ENCODE measurements at places on chromosomes 3 and 15.
A peak's percentile ranks its signal among the peaks of the same experiment; 100 is the strongest.

DNA sequence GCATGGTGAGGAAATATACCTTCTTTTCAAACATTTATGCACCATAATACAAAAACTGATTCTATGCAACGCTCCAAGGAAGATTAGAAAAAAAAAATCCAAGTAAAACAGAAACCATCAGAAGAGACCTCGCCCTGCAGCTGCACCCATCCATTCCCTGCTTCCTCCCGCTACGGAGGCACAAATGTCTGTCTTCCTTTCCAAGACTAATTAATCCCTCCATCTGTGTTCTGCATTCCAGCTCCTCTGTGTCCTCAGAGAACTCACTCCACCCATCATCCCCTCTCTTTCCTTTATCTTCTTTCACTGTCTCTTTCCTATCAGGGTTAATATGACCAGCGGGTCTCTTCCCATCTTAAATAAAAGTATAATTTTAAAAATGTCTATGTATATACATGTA lies 196.1 kb downstream of the ADAMTSL3 start:
- DNase-seq = no peak

DNA sequence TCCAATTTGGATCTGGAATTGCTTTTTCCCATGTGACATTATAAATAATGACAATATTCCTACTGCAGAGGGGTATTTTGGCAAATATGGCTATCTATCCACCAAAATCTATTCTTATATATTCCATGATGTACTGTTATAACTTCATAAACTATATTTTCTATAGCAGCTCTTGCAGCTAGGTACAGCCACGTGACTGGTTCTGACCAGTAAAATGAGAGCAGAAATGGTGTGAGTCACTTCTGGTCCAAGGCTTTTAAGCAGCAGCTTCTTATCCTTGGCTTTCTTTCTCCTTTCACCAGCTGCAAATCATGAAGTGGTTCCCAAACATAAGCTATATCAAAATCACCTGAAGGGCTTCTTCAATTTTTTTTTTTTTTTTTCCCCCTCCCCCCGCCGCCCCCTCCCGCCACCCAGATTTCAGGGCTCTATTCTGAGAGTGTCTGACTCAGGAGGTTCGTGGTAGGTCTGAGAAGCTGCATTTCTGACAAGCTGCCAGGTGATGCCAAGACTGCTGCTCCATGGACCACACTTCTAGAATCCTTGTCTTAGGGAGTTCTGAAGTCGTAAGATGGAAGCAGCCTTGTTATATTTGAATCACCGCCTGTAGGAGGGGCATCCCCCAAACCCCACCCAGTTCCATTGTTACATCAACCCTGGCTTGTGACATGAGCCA lies 357.5 kb downstream of the CHST2 start:
- DNase-seq = no peak

DNA sequence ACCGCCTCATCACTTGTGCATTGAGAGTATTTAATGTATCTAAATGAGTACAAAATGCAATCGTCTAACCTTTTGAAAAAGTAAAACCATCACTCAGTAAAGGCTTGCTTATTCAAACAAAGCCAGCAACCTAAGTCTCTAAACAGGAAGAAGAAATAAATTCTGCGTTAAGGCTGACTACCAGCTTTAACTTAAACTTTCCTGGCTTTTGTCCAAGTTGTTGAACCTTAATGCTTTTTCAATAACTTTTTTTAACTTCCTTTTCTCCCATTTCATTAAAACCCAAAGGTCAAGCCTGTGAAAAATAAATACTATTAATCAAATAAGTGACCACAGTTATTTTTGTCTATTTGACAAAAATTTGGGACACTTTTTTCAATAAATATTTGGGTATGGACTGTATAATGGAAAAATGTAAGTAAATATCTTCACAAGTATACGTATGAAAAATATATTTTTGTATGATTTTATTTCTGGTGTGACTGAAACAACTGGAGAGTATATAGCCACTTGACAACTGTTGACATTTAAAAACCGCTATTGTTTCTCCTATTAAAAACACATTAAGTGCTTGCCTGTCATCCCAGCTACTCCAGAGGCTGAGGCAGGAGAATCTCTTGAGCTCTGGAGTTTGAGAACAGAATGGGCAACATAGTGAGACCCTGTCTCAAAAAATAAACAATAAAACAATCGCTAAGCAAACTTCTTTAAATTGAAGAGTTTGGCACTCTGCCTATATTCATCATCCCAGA lies 2.9 kb downstream of the KLHL24 start:
- DNase-seq = no peak

GRCh38 chr15:85589851-85590250 lies 204.9 kb downstream of the KLHL25 start:
- peak; percentile 73 for DNase-seq

DNA sequence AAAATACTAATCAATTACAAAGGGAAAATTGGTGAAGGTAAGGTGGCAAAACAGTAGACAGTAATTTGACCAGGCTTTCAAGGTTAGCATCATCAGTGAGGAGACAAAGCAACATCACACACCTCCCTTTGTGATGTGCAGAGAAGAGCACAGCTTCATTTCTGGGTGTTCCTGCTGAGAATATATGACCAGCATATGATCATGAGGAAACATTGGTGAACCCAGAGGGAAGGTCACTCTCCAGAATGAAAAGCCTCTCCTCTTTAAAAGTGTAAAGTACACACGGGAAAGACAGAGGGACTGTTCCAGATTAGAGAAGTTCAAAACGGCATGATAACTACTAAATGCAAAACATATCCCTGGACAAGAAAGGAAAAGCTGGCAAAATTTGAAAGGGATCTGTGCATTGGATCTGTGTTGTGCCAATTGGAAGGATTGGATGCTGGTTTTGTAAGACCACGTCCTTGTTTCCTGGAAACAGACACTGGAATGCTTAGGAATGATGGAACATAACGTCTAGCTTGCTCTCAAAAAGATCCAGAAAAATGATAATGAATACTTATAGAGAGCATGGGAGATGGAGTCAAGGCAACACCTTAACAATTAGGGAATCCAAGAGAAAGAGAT lies 80.6 kb upstream of the MITF start:
- DNase-seq = no peak

GRCh38 chr3:43389388-43390254 lies 103.3 kb downstream of the SNRK start:
- no peak for DNase-seq

- no peak for DNase-seq
Measured at GRCh38 chr3:169475978-169476698, 187.4 kb downstream of the MECOM start.

- DNase-seq = no peak
Measured at GRCh38 chr3:14258906-14259904, 80.6 kb downstream of the LSM3 start.

DNA sequence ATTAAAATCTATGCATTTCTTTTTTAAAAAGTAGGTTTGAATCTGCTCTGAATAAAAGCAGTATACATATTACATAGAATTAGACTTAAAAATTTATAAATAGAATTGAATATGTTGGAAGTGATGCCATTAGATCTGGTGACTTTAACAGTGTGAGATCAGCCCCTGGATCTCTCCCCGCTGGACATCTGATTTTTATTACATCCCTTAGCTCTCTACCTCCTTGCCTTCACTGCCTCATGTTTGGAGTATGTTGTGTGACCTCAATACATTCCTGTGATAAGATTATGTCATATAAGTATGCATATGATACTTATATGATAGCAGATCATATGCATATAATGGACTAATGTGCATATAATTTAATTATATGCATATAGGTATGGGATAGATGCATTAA lies 643.4 kb upstream of the NR2F2 start:
- DNase-seq = peak; percentile 27

DNA sequence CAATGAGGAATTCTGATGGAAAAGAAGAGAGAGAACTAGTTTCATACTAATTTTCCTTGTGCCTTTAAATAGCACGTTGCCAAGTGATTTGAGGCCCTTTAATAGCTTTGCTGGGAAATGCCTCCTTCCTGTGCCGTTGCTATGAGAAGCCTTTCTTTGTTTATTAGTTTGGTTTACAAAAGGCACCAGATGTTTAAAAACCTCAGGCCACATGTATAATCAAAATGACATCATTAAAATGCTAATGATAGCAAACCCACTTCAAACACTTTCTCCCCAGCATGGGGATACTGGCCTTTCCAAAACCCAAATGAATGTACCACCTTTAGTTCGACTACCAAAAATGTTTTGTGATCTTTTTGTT lies 50.0 kb upstream of the TBC1D23 start:
- DNase-seq = peak; percentile 95

- DNase-seq = peak; percentile 26
Measured at GRCh38 chr15:62845241-62846126, 197.1 kb upstream of the TPM1 start.

DNA sequence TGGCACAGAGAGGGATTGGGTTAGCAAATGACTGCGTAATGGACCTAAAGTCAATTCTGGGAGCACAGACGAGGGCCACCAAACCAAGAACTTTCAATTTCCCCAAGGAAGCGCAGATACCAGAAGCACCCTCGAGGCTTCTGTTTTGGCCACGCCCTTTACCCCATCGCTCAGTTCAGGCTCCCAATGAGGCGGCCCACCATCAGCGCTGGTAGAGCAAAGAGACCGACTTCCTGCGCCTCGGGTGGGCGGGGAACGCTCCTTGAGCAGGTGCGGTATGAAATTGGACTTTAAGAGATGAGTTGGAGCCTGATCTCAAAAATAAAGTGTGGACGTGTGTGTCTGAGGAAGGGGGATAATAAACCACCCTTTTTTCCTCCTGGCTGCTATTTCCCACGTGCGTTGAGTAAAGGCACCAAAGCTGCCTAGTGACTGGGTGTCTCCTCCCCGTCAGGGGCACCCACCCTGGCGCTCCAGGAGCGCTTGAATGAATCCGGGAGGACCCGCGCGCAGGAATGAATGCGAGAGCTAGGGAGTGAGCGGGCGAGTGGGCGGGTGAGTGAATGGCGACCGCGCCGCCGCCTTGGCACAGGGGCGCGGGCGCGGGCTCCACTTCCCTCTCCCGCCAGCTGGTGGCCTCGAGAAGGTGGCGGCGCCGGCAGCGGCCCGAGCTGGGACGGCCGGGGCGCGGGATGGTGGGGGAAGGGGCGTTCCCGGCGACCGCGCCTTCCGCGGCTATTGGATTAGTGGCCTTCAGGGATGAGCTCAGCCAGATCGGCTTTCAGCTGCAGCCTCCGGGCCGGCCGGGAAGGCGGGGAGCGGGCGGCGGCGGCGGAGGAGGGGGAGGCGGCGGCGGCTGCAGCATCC lies at the start of gene SPSB4:
TSS of gene SPSB4 (plus strand) at position 772 of the 867 bp plus-strand sequence. CDS start 14,758 bp downstream, outside the sequence.
- DNase-seq = peak; percentile 17

- DNase-seq = no peak
Measured at GRCh38 chr15:29051422-29051821, 165.6 kb downstream of the APBA2 start.

DNA sequence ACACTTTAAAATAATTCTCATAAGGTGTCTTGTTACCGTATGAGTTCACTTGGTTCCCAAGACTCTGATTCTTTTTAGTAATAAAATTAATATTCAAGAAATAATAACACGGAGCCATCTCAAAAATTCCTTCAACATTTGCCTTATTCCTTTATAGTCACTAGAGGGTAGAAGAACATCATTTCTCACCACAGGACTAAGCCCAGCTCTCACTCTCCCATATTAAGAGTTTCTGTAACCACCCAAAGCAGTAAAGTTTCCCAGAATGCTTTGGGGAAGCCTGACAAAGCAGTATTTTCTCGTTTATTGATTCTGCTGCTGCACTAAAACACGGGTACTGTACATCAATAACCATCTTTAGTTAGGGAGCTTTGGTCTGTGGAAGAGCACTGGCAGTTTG lies 114.9 kb downstream of the MCTP2 start:
- peak; percentile 2 for DNase-seq

DNA sequence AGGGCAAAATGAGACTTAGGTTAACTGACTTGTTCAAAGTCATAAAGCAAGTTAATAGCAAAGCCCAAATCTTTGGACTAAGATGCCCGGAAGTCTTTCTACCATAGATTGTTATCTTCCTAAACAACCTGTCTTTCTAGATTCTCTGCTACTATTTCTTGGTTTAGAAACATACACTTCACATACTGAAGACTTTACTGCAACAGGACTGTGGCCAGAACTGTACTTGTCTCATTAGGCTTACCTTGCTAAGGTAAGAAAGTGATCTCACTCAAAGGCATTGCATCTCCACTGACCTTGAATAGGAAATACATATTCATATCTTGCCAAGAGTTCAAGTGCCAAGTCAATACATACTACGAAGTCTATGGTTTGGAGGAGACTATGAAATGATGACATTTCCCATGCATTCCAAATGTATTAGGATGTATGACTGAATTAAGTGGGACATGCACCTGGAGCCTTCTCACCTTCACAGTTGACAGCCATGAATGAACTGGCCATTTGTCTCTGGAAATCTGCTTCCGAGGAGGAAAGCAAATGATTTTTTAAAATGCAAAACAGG lies 5.0 kb downstream of the ZDHHC3 start:
- DNase-seq = no peak

DNA sequence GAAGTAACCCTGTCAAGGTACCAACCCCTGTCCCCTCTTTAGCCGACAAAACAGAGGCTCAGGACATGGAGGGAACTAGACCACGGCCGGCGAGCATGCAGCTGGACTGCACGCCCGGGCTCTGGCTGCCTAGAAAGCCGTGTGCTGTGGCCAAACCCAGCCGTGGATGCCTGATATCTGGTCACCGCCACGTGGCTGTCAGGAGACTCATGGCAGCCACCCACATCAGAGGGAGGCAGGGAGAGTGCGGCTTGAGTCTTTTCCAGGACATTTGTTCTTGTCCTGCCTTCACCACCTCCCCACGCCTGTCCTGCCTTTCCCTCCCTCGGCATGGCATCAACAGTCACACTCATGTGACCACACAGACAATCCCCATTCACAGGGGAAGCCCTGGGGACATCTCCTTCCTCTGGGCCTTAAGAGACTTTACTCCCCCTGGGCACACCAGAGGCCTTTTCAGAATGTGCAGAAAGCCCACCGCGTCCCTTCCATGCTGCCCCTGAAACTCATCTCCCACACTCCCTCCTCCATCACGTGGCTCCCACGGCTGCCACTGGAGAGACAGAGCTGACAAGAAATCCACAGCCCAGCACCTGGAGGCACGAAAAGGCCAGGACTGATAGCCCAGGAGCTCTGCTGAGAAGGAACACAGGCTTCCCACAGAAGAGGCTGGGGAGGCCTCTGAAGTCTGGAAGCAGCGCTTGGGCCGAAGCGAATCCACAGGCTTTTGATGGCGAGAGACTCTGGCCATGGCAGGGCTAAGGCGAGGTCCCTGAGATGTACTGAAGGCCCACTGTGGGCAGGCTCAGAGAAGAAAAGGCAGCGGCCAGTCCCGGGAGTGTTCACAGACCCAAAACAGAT lies 71.2 kb upstream of the IQSEC1 start:
- no peak for DNase-seq

- DNase-seq = no peak
Measured at GRCh38 chr3:105360003-105360402, 6.7 kb upstream of the ALCAM start.
